Stimulated activated CD8-positive, alpha-beta memory T cell treated with anti-CD3 and anti-CD28 coated beads, Interleukin-4, amount 100 ng/mL, for 1 hour (primary cell): ENCODE measurements at places on chromosomes 3 and 15.

GRCh38 chr3:172550347-172550943 is 27.2 kb upstream of the TNFSF10 start:
- peak; percentile 22 for DNase-seq

- DNase-seq, result no peak
Observed at GRCh38 chr15:35874260-35874905, 328.4 kb upstream of the DPH6 start.

DNA sequence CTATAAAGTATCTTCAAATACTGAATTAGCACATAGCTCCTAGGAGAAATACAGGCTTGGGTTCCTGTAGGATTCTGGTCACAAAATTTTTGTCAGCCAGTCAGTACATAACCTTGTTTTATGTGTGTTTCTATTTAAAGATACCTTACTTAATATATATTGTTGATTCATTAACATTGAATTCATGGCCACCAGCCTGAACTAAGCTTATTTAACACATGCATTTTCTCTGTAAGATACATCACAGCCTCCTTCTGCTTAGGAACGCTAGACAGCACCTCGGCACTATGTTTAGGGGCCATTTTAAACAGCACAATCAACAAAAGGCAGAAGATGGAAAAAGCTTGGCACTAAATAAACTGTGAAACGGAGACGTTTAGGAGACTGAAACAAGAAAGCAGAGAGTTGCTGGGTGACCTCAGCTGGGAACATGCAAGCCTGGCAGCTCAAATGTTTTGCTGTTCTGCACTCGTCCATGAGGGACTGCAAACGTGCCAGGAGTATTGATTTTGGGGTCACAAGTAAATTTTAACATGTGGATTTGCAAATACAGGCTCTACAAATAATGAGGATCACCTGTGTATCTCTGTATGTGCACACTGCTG is 432.2 kb upstream of the TPM1 start:
- DNase-seq, result no peak

DNA sequence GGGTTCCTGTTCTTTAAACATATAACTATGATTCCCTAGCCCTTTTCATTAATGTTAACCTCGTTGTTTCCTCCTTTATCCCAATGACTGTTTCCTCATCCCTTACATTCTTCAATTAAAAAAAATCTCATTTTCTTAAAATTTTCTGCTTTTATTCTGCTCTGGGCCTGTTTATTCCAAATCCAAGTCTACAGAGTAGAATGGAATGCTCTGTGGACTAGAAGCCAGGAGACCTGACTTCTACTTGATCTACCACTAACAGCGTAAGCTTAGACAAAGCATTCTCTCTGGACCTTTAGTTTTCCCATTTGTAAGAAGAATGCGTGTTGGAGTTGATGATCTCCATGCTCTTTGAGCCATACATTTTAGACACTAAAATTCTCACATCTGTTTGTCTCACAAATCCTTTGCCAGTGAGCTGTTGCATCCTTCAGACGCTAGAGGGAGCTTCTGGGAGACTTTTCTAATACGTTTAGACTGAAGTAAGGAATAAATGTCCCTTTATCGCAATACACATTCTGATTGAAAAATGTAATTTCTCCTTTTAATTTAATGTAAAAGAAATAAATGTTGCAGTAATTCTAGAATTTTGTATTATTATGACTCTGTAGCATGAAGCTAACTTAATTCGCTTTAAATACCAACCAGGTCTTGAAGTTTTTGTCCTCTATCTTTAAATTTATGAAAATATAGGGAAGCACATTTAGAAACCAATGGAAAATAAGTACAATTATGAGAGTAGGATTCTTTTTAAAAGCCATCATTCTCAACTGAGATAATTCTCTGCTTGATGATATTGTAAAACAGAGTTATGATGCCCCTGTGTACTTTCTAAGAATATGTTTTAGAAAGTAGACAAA is 21.7 kb upstream of the GMNC start:
- DNase-seq, result no peak

DNA sequence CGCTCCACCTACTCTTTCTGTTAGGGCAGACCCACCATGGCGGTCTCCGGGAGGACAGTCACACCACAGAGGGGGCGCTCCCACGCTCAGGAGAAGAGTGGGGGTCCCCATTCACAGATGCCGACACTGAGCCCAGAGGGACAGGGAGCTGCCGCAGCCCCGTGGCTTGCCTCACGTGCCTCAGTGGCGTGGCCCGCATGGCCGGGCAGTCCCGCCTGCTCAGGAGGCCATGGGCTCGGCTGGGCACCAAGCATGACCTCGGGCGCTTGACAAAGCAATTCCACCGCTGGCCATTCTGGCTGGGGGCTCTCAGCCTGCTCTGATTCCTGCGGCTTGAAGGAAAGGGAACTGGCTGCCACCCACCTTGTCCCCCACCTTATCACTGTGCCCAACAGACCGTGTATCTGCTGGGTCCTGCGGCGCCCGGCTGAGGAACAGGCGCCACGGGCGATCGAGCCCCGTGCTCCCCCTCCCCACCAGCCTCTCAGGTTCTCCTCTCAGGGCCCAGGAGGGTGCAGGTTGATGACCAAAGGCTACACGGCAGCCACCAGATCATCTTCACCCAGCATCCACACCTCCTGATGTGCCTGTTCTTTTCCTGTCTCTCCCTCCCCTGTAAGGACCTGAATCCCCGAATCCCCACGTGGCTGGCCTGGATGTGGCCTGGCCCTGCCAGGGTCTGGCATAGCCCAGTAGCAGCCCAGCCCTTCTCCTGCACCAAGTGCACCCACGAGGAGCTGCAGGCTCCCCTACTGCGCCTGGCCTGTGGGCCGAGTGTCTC is 20.7 kb downstream of the CYFIP1 start:
- no peak for DNase-seq

DNA sequence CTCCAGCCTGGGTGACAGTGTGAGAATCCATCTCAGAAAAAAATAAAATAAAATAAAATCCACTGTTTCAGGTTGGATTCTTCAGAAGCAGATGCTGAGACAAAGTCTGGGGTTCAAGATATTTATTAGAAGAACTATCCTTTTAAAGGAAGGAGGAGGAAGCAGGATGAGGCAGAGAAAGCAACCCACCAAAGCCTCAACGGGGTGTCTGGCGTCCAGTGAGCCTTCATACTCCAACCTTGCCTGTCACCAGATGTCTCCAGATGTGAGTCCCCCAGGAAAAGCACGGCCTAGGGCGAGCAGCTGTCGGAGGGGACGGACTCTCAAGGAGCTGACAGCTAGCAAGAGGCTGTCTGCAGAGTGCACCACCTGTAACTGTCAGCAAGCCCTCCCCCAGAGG is 37.3 kb downstream of the MB21D2 start:
- no peak for DNase-seq

DNA sequence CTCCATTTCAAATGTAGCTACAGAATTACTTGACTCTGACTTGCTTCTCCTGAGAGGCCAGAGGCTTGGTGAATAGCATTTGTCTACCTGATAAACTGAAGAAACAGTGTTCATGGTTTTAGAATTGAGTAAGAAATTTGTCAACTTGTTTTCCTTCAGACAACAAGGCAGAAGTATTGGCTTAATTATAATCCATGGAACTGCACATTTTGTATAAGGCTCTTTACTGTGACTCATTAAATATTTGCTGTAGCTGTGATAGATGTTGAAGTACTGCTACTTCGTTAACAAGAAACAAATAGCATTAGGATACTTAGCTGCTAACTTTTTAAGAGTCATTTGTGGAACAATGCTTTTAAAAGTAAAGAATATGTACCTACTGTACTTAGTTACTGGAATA is 4.6 kb downstream of the UNC13C start:
- DNase-seq, result no peak

- DNase-seq, result no peak
Observed at GRCh38 chr3:162441716-162442115, 945.1 kb downstream of the OTOL1 start.

- DNase-seq, result no peak
Observed at GRCh38 chr3:168459226-168459784, 363.6 kb upstream of the GOLIM4 start.

GRCh38 chr3:14335774-14336748 is 66.3 kb upstream of the SLC6A6 start:
- no peak for DNase-seq

DNA sequence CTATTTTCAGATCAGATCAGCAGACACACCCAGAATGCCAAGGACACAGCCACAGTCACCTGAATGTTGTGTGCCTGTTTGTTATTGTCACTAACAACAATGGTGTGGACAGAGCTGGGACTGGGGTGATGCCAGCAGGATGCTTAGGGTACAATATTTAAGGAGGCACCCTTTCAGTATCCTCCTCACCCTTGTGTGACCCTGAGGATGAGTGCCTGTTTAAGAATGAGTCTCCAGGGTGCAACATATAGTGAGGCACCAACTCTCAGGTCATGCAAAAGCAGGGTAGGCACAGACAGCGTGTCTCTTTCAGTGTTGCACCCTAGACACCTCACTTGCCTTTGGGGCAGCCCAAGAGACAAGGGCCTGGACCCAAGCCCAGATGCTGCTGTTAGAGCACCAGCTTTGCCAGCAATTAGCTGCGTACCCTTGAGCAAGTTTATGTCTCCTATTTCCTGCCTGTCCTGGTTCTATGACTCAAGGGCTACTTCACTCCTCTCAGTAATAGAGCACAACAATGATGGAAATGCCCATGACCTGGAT is 122.6 kb downstream of the AQP9 start:
- no peak for DNase-seq

- DNase-seq, result no peak
Observed at GRCh38 chr15:35174948-35175347, 89.9 kb upstream of the NANOGP8 start.

DNA sequence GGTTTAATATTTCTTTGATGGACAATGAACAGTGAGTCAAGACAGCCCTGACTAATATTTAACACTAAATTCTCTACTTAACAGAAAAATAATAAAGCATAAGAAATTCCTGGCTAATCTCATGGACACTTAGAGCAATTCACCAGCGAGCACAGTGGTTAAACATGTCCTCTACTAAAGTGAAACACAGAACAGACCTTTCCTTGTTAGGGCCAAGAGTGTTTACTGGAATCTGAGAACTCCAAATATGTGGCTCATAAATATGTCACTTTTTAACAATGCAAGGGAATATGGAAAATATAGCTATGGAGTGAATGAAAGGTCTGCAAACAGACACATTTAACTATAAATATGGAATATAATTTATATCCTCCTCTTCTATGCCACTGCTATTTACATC is 18.6 kb upstream of the IGSF10 start:
- no peak for DNase-seq

DNA sequence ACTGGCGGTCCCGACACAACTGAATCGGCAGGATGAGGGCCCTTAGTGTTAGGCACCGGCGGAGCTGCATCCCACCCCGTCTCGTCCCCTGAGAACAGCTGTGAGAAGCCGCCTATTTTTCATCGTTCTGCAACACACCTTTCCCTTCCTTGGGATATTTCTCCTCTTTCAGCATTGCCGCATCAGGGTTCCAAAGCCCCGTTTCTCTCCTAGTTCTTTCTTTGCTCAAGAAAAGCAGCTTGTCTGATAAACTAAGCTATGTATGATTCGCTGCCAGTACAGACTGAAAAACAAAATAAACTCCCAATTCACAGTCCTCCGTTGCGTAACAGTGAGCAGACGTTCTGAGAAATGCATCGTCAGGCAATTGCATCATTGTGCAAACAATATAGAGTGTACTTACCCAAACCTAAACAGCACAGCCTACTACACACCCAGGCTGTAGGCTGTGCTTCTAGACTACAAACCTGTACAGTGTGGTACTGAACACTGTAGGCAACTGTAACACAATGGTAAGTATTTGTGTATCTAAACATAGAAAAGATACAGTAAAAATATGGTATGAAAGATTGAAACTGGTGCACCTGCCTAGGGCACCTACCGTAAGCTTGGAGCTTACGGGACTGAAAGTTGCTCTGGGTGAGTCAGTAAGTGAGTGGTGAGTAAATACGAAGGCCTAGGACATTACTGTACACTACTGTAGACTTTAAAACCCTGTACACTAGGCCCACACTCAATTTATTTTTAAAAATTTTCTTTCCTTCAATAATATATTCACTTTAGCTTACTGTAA is 8.9 kb upstream of the ADAMTS17 start:
- DNase-seq, result no peak

- peak; percentile 38 for DNase-seq
Observed at GRCh38 chr3:40584625-40585189, 59.9 kb downstream of the ZNF621 start.

DNA sequence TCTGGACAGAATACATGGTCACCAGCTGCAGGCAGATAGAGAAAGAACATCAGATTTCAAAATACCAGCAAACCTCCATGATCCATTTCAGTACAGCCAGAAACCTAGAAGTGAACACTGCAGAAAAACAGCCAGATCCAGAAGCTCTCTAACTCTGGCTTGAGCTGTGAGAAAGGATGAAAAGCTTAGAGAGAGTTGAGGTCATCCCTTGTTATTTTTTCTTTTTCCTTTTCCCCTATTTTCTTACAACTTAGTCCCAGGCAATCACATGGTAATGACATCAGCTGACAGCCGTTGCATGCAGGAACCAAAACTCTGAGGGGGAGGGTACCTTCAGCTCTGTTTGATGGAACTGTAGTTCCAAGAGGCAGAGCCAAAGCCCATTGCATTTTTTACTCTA is 113.2 kb downstream of the TCF12 start:
- no peak for DNase-seq

GRCh38 chr3:30193625-30194044 is 412.8 kb upstream of the TGFBR2 start:
- DNase-seq, result no peak

GRCh38 chr15:61049934-61050333 is 179.2 kb downstream of the RORA start:
- no peak for DNase-seq

DNA sequence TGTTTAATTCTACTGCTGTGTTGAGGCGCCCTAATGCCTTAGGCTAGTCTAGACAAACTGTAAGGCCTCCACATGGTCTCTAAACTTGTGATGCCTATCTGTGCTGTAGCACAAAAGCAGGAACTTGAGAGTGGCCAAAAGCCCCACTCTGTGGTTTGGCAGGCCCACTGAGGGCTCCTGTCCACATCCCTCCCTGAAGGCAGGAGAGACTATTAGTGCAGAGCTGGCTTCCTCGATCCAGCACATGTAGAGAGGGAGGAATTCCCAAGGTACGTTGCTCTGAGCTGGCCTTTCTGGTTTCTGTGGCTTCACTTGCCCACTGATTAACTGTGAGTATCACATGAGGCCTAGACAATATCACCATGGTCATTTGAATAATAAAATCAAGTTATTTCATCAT is 90.6 kb downstream of the POLR2M start:
- DNase-seq, result no peak

DNA sequence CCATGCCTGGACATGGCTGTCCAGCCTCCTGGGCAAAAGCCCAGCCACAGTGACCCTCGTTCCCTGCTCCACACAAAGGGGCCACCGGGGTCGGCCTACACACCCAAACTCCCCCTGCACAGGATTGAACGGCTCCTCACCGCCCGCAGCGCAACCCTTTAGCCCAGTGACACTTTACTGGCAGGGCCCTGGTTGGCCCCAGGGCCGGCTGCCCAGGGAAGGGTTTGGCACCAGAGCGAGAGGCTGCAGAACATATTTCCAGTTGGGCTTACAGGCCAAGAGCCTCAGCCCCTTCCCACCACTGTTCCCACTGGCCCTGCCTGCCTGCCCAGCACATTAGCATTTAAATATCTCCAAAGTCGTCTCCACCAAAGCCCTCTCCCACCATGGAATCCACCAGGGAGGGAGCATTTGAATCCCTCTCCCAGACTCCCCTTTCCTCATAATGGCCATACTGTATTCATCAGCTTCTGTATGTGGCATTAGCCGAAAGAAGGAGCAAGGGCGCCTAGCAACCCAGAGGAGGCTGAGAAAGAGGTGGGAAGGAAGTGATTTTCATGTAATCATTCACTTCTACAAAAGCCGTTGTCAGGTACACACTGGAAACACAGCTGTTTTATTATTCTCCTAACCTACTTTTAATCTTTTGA is 85.4 kb downstream of the SLC6A11 start:
- DNase-seq, result no peak

GRCh38 chr3:24582431-24583403 is 88.1 kb upstream of the THRB start:
- DNase-seq, result no peak
